ENCODE measurements at places on chromosomes 12 and 14.

- peak; percentile 7 for DNase-seq
Measured at GRCh38 chr12:109475993-109476806, 900 bp downstream of the KCTD10 start.

- no peak for DNase-seq
Measured at GRCh38 chr12:52579468-52580465, 6.1 kb upstream of the KRT74 start.

DNA sequence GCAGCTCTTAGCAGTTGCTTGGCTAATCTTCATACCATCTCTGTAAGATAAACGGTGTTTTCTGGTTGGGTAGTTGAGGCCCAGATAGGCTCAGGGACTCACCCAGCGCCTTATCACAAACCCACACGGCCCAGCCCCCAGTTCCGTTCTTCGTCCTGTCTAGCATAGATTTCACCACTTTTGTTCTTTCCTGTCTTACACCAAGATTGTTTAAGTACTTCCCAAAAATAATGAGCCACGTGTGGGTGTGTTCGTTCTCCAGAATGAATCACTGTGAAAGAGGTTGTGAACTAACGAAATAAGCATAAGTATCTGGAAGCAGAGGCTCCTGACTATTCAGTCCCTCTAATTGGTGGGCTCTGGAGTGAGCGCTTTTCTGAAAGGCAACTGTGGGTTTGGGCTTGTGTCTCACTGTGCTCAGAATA is 21.4 kb downstream of the ACVR1B start:
- DNase-seq, result peak; percentile 77

GRCh38 chr14:89040080-89040459 is 215.6 kb downstream of the TTC8 start:
- DNase-seq, result no peak

DNA sequence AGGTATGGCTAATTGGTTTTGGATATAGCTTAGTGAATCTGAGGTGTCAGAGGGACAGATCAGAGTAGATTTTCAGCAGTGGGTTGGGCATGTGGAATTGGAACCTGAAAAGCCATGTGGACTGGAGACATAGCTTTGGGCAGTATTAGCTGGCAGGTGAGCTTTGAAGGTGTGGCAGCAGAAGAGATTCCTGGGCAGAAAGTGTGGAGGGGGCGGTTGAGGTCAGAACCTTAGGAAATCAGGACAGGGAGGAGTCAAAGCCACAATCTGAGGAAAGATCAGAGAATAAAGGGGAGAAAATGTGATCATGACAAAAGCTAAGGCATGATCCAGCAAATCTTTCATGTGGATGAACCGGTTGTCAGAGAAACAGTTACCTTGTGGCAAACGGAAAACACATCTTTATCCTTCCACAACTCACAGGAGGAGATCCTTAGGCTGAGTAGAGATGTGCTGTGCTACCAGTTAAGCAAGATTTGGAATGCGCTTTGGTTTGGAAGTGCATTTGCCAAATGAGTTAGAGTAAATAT is 56.4 kb downstream of the PTGER2 start:
- no peak for DNase-seq

- DNase-seq, result no peak
Measured at GRCh38 chr12:4539167-4539870, 629 bp downstream of the RAD51AP1 start.
